ENCODE measurements at places on chromosomes 6 and 20.

GRCh38 chr6:161406646-161407045, 132.8 kb upstream of the AGPAT4 start:
- no peak for DNase-seq

- no peak for DNase-seq
Observed at GRCh38 chr6:110799189-110799588, 16.1 kb downstream of the CDK19 start.

GRCh38 chr6:168895102-168895812, 358.4 kb downstream of the THBS2 start:
- DNase-seq: peak; percentile 73

GRCh38 chr6:46921731-46922130, at the start of gene ADGRF5:
ADGRF5 (minus strand) TSS chr6:46921938; CDS start chr6:46906762, 15,176 bp downstream.
- no peak for DNase-seq

DNA sequence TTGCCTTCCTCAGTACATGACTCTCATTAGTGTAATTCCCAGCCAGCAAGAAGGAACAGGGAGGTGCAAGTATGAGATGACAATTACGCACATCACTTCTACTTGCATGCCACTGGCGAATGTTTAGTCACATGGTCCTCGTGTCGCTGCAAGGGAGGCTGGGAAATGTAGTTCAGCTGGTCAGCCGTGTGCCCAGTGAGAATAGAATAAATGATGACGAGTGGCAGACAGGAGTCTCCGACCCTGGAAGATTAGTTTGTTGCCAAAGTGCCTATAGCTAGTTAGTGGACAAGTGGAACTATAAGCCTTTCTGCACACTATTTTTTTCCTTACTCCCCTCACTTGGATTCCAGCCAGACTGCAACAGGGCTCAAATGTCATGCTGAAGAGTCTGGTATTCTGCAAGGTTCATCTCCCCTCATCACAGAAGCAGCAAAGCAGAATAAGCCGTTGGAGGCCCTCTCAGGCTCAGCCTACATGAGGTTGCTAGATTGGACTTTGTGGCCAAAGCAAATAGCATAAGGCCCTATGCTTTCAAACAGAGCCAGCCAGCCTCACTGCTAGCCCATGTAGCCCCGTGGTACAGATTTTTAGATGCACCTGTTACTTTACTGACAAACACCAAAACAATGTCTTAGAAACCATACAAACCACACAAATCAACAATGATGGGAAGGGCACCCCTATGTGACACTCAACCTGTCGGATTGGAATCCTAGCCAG, 9.7 kb downstream of the LINC00237 start:
- peak; percentile 83 for DNase-seq

GRCh38 chr20:49890471-49891361, 24.6 kb downstream of the SPATA2 start:
- no peak for DNase-seq
